Activated CD4-positive, alpha-beta T cell treated with anti-CD3 and anti-CD28 coated beads for 36 hours (primary cell): ENCODE measurements at places on chromosomes 12 and 14. TPM values are rescaled to one million over a fixed set of nuclear protein-coding genes. Genes with fewer than 3 reads are reported as not detected.

SLC7A8 gene
- total RNA-seq = 0.89 TPM

SLC8A3 gene
- 0.57 TPM for total RNA-seq

NKX2-1 gene
- not detected for total RNA-seq

DNA sequence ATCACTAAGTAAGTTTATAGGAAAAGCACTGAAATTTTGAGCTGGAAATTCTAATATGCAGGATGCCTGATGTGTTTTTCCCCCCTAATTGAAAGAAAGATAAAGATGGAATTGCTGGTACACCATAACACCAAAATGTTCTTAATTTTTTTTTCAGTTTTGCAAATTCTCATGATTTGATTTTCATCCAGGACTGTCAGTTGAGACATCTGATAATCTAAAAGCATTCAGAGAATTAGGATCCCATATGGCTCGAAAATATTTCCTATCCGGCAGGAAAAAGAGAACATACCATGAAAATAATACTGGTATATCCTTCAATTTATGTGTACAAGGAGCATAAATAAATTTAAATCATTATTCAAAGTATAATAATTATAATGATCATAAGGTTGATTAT, 452.1 kb downstream of the APAF1 start:
- no peaks in the 10 kb centered on the region for H3K36me3 ChIP-seq
- H3K4me1 ChIP-seq = no peaks in the 10 kb centered on the region
- H3K27me3 ChIP-seq = peaks cover 2% of the 10 kb centered on the region
- no peak for DNase-seq
- H3K27ac ChIP-seq = no peak overlapping the region

- no peaks in the 10 kb centered on the region for H3K36me3 ChIP-seq
- H3K4me1 ChIP-seq = no peaks in the 10 kb centered on the region
- no peak overlapping the region for H3K27ac ChIP-seq
- DNase-seq = no peak
- H3K4me3 ChIP-seq = no peak overlapping the region
- H3K27me3 ChIP-seq = no peaks in the 10 kb centered on the region
Observed at GRCh38 chr14:29148221-29148620, 381.6 kb downstream of the FOXG1 start.

- peak overlapping the region; percentile 8 for H3K4me3 ChIP-seq
- peak overlapping the region; percentile 76 for H3K27ac ChIP-seq
- peaks cover 22% of the 10 kb centered on the region for H3K36me3 ChIP-seq
- DNase-seq = peak; percentile 49
Observed at GRCh38 chr14:95495538-95496025, 20.9 kb downstream of the SYNE3 start.

GRCh38 chr14:95483309-95484165, 32.9 kb downstream of the SYNE3 start:
- no peak overlapping the region for H3K4me3 ChIP-seq
- peaks cover 48% of the 10 kb centered on the region for H3K4me1 ChIP-seq
- DNase-seq = no peak
- peaks cover 7% of the 10 kb centered on the region for H3K36me3 ChIP-seq
- no peaks in the 10 kb centered on the region for H3K27me3 ChIP-seq
- H3K27ac ChIP-seq = peak overlapping the region; percentile 59

GRCh38 chr12:102299731-102300130, 102.1 kb upstream of the PMCH start:
- no peak overlapping the region for H3K27ac ChIP-seq
- H3K4me1 ChIP-seq = no peaks in the 10 kb centered on the region
- H3K4me3 ChIP-seq = no peak overlapping the region
- H3K36me3 ChIP-seq = no peaks in the 10 kb centered on the region
- peaks cover 2% of the 10 kb centered on the region for H3K27me3 ChIP-seq
- DNase-seq = no peak

- H3K27ac ChIP-seq = no peak overlapping the region
- H3K27me3 ChIP-seq = no peaks in the 10 kb centered on the region
- H3K4me3 ChIP-seq = no peak overlapping the region
- no peaks in the 10 kb centered on the region for H3K4me1 ChIP-seq
Observed at GRCh38 chr14:103548463-103549351, 13.8 kb downstream of the BAG5 start.

GRCh38 chr14:33657476-33657875, 293.4 kb downstream of the EGLN3 start:
- peaks cover 3% of the 10 kb centered on the region for H3K27me3 ChIP-seq
- no peak for DNase-seq
- no peaks in the 10 kb centered on the region for H3K4me1 ChIP-seq
- H3K4me3 ChIP-seq = no peak overlapping the region
- H3K27ac ChIP-seq = no peak overlapping the region

- DNase-seq = no peak
- H3K27me3 ChIP-seq = no peaks in the 10 kb centered on the region
- H3K4me1 ChIP-seq = no peaks in the 10 kb centered on the region
Observed at GRCh38 chr12:60752589-60752988, 1156.8 kb downstream of the SLC16A7 start.

- H3K36me3 ChIP-seq = peaks cover 2% of the 10 kb centered on the region
- H3K4me1 ChIP-seq = peaks cover 28% of the 10 kb centered on the region
- H3K27ac ChIP-seq = no peak overlapping the region
- DNase-seq = no peak
- no peak overlapping the region for H3K4me3 ChIP-seq
Observed at GRCh38 chr12:102960766-102961465, 3.4 kb downstream of the ASCL1 start.

DNA sequence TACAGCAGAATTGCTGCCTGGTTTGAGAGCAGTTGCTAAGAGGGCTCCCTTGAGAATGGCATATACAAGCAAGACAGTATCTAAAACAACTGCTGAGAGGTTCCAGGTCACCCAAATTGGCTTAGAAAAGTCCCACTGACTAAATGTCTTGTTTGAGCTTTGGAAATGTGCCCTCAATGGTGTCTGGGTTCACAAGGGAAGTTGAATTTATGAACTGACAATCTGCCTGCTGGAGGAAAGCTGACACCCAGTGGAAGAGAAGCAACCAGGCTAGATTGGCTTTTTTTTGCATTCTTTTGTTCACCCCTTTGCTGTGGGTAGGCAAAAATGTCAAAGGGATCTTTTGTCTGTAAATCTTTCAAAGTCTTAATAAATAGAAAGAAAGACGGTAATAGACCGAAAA, 44.6 kb upstream of the NPFF start:
- no peak overlapping the region for H3K4me3 ChIP-seq
- no peak for DNase-seq
- H3K4me1 ChIP-seq = peaks cover 10% of the 10 kb centered on the region
- peaks cover 10% of the 10 kb centered on the region for H3K36me3 ChIP-seq

DNA sequence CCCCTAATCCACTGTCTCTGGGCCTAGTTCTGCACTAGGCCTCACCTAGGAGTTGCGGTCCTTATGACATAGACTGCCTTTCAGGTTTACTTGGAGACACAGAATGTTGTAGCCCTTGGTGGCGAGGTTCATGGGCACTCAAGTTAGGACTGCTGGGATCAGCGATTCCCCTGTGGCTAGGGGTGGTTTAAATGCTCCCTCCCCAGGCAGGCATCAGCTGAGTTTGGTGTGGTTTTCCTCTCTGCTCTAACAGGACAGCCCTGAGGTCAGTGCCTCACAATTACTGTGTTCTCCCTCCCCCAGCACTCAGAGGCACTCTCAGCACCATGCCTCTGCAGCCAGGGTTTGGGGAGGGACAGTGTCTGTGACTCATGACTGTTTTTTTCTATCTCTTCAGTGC, 22.2 kb upstream of the RDH16 start:
- H3K27ac ChIP-seq = no peak overlapping the region
- H3K27me3 ChIP-seq = no peaks in the 10 kb centered on the region
- no peaks in the 10 kb centered on the region for H3K4me1 ChIP-seq
- H3K4me3 ChIP-seq = no peak overlapping the region

DNA sequence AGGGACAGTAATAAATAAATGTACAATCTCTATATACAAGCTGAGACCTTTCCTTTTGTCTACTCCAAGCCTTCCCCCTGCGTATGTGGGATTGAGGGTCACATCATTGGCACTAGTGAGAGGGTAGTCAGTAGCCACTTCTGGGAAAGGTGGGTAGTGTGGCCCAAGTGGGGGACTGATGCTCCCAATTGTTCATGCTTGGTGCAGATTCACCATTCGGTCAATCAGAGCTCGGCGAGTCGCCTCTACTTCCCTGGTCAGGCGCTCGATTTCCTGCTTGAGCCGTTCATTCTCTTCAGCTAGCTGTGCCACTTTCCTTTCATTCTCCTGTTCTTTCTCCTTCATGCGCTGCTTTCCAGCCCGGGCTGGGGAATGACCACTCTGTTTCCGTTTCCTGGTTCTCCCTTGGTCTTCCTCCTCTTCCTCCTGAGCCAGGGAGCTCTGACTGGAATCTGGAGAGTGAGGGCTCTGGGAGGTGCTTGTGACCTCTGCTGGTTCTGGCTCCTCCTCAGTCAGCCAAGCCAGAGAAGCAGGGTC, 3.6 kb downstream of the DDIT3 start:
- peak overlapping the region; percentile 44 for H3K27ac ChIP-seq
- DNase-seq = no peak
- H3K27me3 ChIP-seq = no peaks in the 10 kb centered on the region
- H3K36me3 ChIP-seq = peaks cover 72% of the 10 kb centered on the region
- peaks cover 29% of the 10 kb centered on the region for H3K4me1 ChIP-seq

DNA sequence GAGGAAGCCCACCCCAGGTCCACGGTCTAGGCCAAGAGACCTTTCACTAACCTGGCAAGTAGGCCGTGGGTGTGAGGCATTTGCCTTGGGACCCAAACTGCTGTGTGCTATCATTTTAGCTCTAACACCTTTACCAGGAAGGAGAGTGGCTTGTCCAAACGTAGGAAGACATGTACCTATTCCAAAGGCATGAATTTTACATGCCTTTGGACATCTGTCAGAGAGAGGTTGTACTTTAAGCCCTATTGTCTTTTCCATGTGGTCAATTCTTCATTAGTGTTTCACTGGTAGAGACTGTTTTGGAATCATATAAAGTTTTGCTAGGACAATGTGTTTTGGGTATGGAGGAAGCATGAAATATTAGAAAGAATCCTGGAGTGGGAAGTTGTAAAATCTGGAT, 148.8 kb downstream of the SLC41A2 start:
- H3K27ac ChIP-seq = no peak overlapping the region
- no peaks in the 10 kb centered on the region for H3K4me1 ChIP-seq
- H3K4me3 ChIP-seq = no peak overlapping the region
- no peak for DNase-seq
- no peaks in the 10 kb centered on the region for H3K27me3 ChIP-seq

- H3K36me3 ChIP-seq = peaks cover 11% of the 10 kb centered on the region
- peaks cover 38% of the 10 kb centered on the region for H3K4me1 ChIP-seq
- no peak overlapping the region for H3K4me3 ChIP-seq
- H3K27ac ChIP-seq = no peak overlapping the region
Observed at GRCh38 chr14:71588028-71588427, 344.2 kb upstream of the RGS6 start.

DNA sequence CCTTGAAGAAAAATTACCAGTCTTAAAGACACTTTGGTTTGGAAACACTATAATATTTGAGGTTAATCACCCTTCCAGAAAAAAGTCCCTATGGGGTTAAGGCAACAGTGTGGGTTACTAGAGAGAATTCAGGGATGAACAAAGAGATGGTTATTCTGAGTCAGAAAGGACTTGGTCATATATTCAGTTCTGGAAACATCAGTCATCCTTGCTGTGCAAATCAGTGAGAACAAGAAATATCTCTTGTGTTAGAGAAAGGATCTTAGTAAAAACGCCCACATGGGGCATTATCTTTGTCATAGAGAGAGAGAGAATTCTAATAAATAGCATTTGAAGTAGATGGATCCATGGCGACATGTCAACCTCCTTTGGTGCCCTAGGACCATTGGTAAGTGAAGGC, 59.4 kb upstream of the E2F7 start:
- no peak for DNase-seq
- peaks cover 3% of the 10 kb centered on the region for H3K4me1 ChIP-seq

- H3K4me1 ChIP-seq = no peaks in the 10 kb centered on the region
- no peak overlapping the region for H3K4me3 ChIP-seq
- no peak overlapping the region for H3K27ac ChIP-seq
- no peak for DNase-seq
Observed at GRCh38 chr12:39095636-39096330, 190.4 kb upstream of the CPNE8 start.

GRCh38 chr14:70905301-70905700, 2.0 kb upstream of the PCNX1 start:
- peaks cover 67% of the 10 kb centered on the region for H3K4me1 ChIP-seq
- peaks cover 9% of the 10 kb centered on the region for H3K36me3 ChIP-seq
- no peak overlapping the region for H3K4me3 ChIP-seq
- no peaks in the 10 kb centered on the region for H3K27me3 ChIP-seq

- no peak overlapping the region for H3K27ac ChIP-seq
- H3K4me1 ChIP-seq = no peaks in the 10 kb centered on the region
- H3K4me3 ChIP-seq = no peak overlapping the region
Observed at GRCh38 chr12:69828897-69829296, 3.9 kb downstream of the MYRFL start.

DNA sequence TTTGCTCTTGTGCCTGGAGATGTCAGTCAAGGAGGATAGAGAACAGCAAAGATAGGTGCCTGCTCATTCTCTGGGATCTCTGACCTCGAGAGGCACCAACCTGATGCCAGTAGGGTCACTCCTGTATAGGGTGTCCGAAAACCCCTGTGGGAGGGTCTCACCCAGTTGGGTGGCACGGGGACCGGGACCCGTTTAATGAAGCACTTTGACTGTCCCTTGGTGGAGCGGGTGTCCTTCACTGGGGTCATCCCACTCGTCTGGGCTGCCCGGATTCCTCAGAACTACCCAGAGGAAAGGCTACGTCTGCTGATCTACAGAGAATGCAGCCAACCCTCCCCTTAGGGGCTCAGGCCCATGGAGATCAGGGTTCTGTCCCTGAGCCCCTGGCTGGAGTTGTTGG, 157.6 kb downstream of the CAPZA3 start:
- H3K36me3 ChIP-seq = no peaks in the 10 kb centered on the region
- H3K4me1 ChIP-seq = no peaks in the 10 kb centered on the region
- no peak overlapping the region for H3K4me3 ChIP-seq
- peaks cover 2% of the 10 kb centered on the region for H3K27me3 ChIP-seq
- no peak for DNase-seq

DNA sequence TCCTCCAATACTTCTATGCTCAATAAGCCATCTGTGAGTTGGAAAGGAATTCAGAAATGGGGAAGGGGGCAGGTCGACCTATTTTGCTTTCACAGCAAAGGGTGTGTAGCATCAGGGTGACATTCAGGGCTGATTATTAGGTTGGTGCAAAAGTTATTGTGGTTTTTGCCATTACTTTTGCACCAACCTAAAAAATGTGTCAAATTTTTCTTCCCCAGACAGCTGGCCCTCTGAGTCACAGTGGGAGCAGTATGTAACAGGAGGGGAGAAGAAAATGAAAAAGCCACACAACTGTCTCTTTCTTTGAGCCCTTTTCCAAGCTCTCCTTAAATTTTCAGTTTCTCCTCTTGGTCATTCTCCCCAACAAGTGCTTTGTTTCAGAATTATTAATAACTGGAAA, 47.1 kb upstream of the GZMB start:
- no peak for DNase-seq
- peaks cover 39% of the 10 kb centered on the region for H3K4me1 ChIP-seq
- peaks cover 4% of the 10 kb centered on the region for H3K27me3 ChIP-seq
- H3K4me3 ChIP-seq = no peak overlapping the region
